ENCODE measurements at places on chromosomes 13 and 19.
A peak's percentile ranks its signal among the peaks of the same experiment; 100 is the strongest.

GRCh38 chr19:46992699-46993535 lies 26.7 kb upstream of the NPAS1 start:
- DNase-seq: no peak
- H3K4me1 ChIP-seq: peaks cover 10% of the 10 kb centered on the region
- H3K27ac ChIP-seq: no peak overlapping the region
- H3K36me3 ChIP-seq: peaks cover 27% of the 10 kb centered on the region
- no peaks in the 10 kb centered on the region for H3K27me3 ChIP-seq

GRCh38 chr13:102869948-102870676 lies 24.3 kb downstream of the ERCC5 start:
- H3K4me1 ChIP-seq: no peaks in the 10 kb centered on the region
- no peak for DNase-seq
- H3K27me3 ChIP-seq: no peaks in the 10 kb centered on the region
- H3K4me3 ChIP-seq: no peak overlapping the region
- H3K27ac ChIP-seq: no peak overlapping the region

GRCh38 chr13:51286135-51287002 lies 53.1 kb upstream of the SERPINE3 start:
- no peak overlapping the region for H3K27ac ChIP-seq
- peak; percentile 7 for DNase-seq
- H3K27me3 ChIP-seq: no peaks in the 10 kb centered on the region

- no peaks in the 10 kb centered on the region for H3K4me1 ChIP-seq
- no peak overlapping the region for H3K27ac ChIP-seq
- DNase-seq: no peak
- no peaks in the 10 kb centered on the region for H3K36me3 ChIP-seq
- no peak overlapping the region for H3K4me3 ChIP-seq
- H3K27me3 ChIP-seq: no peaks in the 10 kb centered on the region
Observed at GRCh38 chr19:58037927-58038687, 4.3 kb downstream of the ZSCAN1 start.

GRCh38 chr13:38868870-38869269 lies 121.8 kb downstream of the STOML3 start:
- no peak overlapping the region for H3K27ac ChIP-seq
- H3K36me3 ChIP-seq: no peaks in the 10 kb centered on the region
- H3K4me1 ChIP-seq: no peaks in the 10 kb centered on the region
- no peaks in the 10 kb centered on the region for H3K27me3 ChIP-seq

GRCh38 chr13:111247552-111247951 lies 72.9 kb upstream of the TEX29 start:
- H3K27ac ChIP-seq: no peak overlapping the region
- H3K4me3 ChIP-seq: no peak overlapping the region
- no peaks in the 10 kb centered on the region for H3K27me3 ChIP-seq
- peaks cover 42% of the 10 kb centered on the region for H3K36me3 ChIP-seq
- no peak for DNase-seq
- no peaks in the 10 kb centered on the region for H3K4me1 ChIP-seq

DNA sequence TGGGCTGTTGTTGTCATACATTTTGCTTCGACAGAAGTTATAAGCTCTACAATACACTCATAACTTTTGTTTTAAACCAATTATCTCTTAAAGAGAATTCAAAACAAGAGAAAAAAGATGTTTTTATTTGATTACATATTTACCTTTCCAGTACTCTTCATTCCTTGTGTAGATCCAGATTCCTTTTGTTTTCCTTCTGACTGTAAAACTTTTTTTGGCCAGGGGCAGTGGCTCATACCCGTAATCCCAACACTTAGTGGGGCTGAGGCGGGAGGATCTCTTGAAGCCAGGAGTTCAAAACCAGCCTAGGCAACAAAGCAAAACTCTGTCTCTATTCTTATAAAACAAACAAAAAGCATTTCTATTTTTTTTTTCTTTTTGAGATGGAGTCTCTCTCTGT lies 21.7 kb downstream of the LPAR6 start:
- no peak overlapping the region for H3K4me3 ChIP-seq
- H3K27me3 ChIP-seq: no peaks in the 10 kb centered on the region
- no peak for DNase-seq
- no peaks in the 10 kb centered on the region for H3K4me1 ChIP-seq
- H3K36me3 ChIP-seq: peaks cover 4% of the 10 kb centered on the region
- no peak overlapping the region for H3K27ac ChIP-seq

DNA sequence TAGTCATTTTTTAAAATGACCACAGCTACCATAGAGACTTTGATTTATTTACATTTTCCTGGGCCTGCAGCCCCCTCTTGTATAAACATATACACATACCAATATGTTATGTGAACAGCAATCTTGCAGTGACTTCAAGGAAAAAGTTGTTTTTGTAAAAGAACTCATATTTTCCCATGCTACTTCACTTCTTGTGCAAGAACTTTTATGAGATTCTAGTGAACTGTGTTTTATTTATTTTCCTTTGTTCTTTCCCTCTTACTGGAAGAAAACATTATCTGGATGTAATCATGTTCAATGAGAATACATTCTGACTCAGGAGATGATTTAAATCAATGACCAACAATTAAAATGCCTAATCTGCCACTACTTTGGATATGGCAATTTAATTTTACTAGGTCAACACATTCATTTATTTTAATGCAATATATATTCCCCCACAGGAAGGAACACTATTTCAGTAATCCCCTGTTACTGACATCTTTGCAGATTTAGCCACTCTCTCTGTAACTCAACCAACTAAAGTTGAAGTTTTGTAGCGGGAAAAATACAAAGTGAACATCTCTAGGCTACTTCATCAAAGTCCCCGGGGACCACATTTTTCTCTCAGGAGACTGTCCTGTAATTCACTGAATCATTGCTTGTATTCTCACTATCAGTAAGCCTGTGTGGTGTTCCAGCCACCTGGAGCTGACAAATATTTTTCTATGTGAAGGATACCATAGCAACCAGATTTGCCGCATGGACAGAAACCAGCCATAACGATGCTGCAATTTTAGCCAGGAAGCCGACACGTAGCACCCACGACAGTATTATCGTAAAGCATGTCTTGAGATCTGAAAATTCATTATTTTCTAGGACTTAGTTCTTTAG lies 90.5 kb downstream of the STARD13 start:
- DNase-seq: peak; percentile 99
- H3K4me1 ChIP-seq: peaks cover 29% of the 10 kb centered on the region
- no peaks in the 10 kb centered on the region for H3K27me3 ChIP-seq
- no peaks in the 10 kb centered on the region for H3K36me3 ChIP-seq

DNA sequence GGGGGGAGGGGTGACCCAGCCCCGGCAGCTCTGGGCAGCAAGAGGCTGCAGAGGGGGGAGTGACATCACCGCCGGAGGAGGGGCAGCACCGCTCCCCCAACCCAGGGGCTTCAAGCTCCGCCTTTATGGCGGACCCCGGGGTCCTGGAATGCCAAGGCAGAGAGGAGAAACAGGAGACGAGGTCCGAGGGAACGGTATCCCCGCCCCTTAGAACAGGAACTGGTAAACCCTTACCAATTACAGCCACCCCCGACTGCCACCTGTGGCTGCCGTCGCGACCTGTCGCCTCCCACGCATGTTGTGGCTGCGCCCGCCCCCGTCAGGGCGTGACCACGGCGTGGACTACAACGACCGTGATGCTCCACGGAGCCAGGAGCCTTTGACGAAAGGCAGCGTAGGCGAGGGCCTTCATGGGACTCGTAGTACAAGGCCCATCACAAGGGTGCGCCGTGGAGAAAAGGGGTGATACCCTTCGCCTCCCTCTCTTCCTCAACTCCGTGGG lies 4.1 kb upstream of the KCNC3 start:
- H3K4me1 ChIP-seq: peaks cover 38% of the 10 kb centered on the region
- H3K36me3 ChIP-seq: peaks cover 22% of the 10 kb centered on the region
- H3K27me3 ChIP-seq: no peaks in the 10 kb centered on the region
- H3K4me3 ChIP-seq: peak overlapping the region; percentile 66
- peak overlapping the region; percentile 74 for H3K27ac ChIP-seq
- peak; percentile 82 for DNase-seq

GRCh38 chr19:19171821-19172532 lies 1.9 kb upstream of the MEF2B start:
- no peaks in the 10 kb centered on the region for H3K27me3 ChIP-seq
- H3K4me3 ChIP-seq: no peak overlapping the region
- no peak for DNase-seq
- H3K36me3 ChIP-seq: no peaks in the 10 kb centered on the region
- H3K27ac ChIP-seq: peak overlapping the region; percentile 57

- H3K27ac ChIP-seq: no peak overlapping the region
- no peak overlapping the region for H3K4me3 ChIP-seq
- DNase-seq: no peak
Observed at GRCh38 chr19:6064336-6065073, 45.8 kb downstream of the RFX2 start.

GRCh38 chr13:113219256-113219940 lies 10.0 kb downstream of the CUL4A start:
- peaks cover 10% of the 10 kb centered on the region for H3K4me1 ChIP-seq
- no peak for DNase-seq
- H3K27me3 ChIP-seq: no peaks in the 10 kb centered on the region
- peaks cover 21% of the 10 kb centered on the region for H3K36me3 ChIP-seq
- no peak overlapping the region for H3K4me3 ChIP-seq

Measured in GM12878 (cell line).